NCI-H1436 (cell line): ENCODE measurements at places on chromosomes 1 and 21.
A peak's percentile ranks its signal among the peaks of the same experiment; 100 is the strongest.

- DNase-seq, result no peak
Observed at GRCh38 chr1:109959974-109960744, 24.4 kb upstream of the AHCYL1 start.

DNA sequence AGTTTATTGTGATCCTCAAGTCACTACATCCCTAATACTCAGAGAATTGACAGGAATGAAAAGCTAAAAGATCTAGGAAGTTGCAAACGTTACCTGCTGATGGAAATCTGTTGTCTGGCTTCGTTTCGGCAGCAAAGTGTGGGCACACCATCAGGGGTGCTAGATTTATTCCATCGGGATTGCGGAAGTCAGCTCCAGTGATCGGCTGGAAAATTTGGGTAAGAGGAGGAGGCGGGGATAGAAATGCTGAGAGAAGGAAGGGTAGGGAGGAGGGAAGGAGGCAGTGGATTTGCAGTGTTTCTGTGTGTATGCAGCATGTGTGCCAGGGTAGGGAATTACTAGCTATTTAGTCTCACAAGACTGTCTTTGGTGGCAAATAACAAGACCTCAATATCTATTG lies at the start of gene CTSK:
CTSK (minus strand) TSS at position 140 of the 400 bp plus-strand sequence. CDS start 1,455 bp downstream, outside the sequence.
- DNase-seq, result no peak

GRCh38 chr1:161241682-161242081 lies 3.7 kb upstream of the NR1I3 start:
- no peak for DNase-seq

DNA sequence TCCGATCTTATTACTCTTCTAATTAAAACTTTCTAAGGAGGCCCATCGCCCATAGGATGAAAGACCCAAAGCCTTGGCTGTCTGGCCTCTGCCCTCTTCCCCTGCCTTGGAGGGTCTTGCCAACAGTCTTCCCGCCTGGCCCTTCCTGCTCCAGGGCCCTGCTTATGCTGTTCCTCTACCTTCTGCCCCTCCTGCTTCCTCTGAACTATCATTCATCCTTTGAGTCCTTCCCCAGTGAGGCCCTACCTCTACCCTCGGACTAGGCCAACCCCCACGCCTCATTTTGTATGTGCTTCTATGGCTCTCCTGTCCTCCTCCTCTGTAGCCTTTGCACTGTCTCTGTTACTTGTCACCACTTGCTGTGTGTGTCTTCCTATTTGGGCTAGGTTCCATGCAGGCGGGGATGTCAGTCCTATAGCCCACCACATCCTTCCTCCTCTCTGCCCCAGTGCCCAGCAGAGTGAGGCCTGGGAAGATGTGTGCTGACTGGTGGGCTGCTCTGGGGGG lies 5.4 kb downstream of the RUSC1 start:
- no peak for DNase-seq

DNA sequence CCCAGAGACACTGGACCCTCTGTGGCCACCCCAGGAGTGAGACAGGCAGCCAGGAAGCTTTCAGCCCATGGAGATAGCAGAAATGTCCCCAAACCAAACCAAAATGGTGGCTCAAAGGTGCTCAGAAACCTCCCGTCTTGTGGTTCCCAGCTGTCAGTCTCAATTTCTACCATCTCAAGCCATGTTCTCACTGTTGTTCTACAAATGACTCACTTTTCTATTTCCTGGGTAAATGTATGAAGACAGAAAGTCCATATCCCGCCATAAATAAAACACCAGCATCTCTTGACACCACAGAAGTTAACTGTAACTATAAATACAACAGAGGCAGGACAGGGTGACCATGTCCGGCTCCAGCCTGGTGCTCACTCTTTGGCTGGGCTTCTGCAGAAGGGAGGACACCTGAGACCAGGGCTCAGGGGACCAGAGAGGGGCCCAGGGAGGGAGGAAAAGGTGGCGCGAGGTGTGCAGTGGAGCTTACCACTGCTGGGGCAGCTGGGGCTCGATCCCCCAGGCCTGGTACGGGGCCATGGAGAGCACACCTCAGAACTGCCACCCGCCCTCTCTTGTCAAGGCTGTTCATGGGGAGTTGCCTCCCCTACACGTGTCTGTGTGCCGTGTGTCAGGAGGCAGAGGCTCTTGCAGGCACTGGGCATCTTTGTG lies 43.6 kb downstream of the EPHB2 start:
- no peak for DNase-seq

DNA sequence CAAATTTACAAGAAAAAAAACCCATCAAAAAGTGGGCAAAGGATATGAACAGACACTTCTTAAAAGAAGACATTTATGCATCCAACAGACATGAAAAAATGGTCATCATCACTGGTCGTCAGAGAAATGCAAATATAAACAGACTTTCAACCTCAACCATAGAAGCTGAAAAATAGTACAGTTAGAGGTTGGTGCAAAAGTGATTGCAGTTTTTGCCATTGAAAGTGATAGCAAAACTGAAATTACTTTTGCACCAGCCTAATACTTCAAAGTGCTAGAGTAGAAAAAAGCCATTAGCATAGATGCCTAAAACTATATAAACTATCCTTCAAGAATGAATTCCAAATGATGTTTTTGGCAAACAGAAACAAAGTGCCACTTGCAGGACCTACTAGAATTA lies 365.8 kb upstream of the DPYD start:
- no peak for DNase-seq

GRCh38 chr1:213032651-213033050 lies 17.0 kb upstream of the ANGEL2 start:
- no peak for DNase-seq

DNA sequence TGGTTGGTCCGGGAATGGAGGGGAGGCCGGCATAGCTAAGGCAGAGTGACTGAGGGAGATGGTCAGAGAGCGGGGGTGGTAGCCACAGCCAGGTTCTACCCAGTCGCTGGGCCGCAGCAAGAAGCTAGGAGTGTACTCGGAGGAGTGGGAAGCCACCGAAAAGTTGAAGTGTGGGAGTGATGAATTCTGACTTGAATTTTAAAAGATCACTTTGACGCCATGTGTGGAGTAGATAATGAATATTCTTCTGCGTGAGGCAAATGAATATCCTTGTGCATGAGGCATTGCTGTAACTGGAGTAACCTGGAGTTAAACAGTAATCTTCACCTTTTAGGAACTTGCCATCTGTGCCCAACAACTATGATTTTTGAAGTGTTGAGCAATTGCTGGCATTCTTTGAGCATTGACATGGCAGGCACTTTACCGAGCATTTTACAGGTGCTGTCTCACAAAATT lies 6.9 kb downstream of the CTPS1 start:
- no peak for DNase-seq

GRCh38 chr1:87735750-87736149 lies 407.1 kb downstream of the LMO4 start:
- DNase-seq, result peak; percentile 37

- no peak for DNase-seq
Observed at GRCh38 chr1:245552331-245552730, 397.5 kb downstream of the KIF26B start.

DNA sequence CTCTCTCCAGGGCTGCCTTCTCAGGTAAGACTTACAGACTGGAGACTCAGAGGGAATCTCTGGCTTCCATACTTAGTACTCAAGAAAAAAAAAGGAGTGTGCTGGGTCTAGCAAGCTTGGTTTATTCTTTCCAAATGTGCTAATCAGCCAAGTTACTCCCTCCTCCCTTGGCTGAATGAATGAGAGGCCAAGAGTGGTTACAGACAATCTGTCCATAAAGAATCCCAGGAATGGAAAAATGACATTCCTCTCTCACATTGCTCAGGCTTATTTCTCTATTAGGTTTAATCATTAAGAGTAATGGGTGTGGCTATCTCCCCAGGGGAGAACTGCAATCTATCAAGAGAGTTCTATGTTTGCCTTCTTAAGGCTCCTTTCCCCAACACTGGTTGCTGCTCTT lies 547.3 kb upstream of the PLXNA2 start:
- no peak for DNase-seq

- peak; percentile 65 for DNase-seq
Observed at GRCh38 chr1:201454608-201455007, 14.4 kb downstream of the PHLDA3 start.
